Stimulated activated CD8-positive, alpha-beta memory T cell treated with anti-CD3 and anti-CD28 coated beads, Interleukin-2, amount 100 ng/mL, for 1 hour (primary cell): ENCODE measurements at places on chromosomes 7 and 10.

GRCh38 chr10:25492680-25493079 is 317.9 kb downstream of the GPR158 start:
- no peak for DNase-seq

DNA sequence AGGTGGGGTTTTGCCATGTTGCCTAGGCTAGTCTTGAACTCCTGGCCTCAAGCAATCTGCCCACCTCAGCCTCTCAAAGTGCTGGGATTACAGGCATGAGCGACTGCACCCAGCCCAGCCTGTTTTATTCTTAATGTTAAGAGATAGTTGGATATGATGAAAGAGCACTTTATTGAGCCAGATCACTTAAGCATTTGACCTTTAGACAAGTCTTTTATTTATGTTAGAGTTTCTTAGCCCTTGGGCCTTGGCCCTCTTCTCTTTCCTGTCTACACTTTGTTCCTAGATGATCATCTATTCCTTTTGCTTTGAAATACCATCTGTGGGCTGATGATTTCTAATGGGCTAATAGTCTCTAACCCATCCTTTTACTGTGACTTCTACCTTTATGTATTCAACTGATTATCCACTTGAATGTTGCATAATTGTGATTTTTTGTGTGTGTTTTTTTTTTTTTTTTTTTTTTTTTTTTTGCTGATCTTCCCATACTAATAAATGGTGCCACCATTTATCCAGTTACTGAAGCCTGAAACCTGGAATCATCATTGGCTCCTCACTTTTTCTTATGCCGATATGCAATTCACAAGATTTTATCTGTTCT is 34.8 kb downstream of the BTRC start:
- DNase-seq, result no peak

DNA sequence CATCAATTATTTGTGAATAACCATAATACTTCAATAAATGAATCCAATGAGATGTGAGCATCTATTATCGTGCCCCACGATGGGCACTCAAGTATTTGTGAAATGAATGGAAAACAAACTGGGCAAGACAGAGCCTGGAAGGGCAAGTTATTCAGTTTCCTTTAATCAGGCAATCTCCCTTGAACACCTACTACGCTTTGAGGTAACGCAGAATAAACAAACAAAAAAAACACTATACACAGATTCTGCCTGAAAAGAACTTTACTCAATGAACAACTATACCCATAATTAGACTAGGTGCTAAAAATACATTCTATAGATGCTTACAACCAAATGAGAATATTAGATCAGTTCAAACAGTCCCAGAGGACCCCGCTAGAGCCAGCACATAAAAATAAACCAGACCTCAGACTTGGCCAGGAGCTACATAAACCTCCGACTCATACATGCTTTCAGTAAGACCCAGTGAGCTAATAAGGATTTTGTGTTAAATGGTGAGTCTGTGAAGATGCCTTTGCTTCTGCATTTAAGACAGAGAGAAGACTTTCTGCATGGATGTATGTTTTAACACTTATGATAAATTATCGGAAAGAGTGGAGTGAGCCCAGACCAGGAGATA is 121.3 kb downstream of the MPP7 start:
- no peak for DNase-seq

GRCh38 chr10:54484186-54484585 is 316.8 kb downstream of the PCDH15 start:
- no peak for DNase-seq

DNA sequence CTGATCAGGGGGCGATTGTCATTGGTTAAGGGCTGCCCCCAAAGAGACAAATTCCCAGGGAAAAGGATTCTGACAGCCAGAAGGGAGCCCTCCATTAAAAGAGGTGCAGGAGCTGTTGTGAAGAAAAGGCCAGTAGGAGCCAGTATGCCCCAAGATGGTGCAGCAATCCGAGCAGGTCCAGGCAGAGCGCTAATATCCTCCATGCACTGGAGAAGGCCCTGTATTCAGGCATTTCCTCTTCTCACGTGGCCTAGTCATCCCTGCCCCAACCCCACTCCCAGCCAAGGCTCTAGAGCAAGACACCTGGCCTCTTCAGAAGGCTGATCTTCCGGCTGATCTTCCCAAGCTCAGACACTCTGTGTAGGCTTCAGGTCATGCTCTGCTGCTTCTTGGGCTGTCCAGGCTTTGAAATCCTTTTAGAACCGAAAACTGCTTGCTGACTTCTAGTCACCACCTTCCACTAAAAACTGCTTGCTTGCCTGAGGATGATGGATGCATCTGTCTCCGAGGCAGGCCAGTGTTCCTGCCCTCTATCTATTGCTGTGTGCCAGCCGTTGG is 77.4 kb downstream of the CYP26A1 start:
- no peak for DNase-seq

DNA sequence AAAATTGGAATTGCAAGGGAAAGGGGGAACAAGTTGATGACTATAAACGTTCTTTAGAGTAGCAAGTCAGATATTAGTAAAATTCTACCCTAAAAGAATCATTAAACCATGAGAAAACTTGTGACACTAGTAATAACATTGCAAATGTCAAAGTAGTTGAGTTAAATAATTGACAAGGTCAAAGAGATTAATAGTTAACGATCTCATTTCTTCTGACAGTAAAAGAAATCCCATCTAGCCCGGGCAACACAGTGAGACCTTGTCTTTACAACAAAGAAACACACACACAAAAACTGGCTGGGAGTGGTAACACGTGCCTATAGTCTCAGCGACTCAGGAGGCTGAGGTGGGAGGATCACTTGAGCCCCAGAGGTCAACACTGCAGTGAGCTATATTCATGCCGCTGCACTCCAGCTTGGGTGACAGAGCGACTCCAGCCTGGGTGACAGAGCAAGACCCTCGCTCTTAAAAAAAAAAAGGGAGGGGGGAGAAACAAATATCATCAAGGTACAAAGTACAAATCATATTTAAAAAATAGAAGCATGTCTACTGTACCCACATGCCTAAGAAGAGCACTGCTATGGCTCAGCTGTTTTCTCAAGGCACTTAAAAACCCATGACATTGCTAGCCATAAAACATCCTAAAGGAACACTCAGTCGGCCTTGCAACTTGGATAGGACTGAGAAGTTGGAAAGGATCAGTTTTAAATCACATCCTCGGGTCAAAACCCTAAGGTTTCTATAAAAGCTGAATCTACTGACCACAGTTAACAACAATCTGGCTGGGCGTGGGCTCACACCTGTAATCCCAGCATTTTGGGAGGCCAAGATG is 401.1 kb downstream of the PARD3 start:
- no peak for DNase-seq

DNA sequence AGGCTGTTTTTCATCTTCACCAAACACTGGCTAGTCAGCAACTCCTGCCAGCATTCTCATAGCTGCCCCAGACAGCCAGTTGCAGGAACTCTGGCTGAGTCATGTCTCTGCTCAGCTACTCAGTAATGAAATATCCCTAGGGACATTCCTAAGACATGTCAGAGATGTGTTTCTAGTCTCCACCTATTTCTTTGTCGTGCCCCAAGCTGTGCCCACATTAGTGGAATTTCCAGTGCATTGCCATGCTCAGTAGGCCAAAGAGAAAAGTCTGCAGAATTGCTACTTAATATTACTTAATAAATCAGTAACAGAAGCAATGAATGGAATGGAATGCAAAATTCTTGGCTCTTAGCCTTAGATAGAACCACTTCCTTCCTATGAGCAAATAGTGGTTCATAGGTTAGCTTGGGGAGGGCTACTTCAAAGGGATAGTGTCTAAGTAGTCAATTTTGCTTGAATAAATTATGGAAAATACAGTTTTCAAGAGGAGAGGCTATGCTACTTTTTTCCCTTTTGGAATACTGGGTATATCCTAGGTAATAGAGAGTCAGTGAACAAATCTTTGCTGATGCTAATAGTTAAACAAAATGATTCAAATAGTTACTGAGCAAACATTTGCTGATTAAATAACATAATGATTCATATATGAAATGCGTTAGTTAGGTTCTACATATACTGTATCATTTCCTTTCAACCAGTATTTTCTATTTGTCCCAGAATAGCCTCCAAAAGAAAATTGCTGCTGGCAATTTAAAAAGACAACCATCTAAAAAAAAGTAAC is 23.6 kb upstream of the SEMA3C start:
- no peak for DNase-seq

DNA sequence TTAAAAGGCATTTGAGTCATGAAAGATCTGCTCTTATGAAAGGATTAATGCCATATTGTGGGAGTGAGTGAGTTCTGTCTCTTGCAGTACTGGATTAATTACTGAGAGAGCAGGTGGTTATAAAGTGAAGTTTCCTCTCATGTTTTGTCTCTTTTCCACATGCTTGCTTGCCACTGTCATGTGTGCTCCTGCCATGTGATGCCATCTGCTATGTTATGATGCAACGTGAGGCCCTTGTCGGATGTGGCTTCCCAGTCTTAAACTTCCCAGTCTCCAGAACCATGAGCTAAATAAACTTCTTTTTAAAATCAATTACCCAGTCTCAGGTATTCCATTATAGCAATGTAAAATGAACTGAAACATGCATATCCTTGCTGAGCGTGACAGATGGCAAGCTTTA is 22.7 kb upstream of the TCTN3 start:
- DNase-seq, result no peak

DNA sequence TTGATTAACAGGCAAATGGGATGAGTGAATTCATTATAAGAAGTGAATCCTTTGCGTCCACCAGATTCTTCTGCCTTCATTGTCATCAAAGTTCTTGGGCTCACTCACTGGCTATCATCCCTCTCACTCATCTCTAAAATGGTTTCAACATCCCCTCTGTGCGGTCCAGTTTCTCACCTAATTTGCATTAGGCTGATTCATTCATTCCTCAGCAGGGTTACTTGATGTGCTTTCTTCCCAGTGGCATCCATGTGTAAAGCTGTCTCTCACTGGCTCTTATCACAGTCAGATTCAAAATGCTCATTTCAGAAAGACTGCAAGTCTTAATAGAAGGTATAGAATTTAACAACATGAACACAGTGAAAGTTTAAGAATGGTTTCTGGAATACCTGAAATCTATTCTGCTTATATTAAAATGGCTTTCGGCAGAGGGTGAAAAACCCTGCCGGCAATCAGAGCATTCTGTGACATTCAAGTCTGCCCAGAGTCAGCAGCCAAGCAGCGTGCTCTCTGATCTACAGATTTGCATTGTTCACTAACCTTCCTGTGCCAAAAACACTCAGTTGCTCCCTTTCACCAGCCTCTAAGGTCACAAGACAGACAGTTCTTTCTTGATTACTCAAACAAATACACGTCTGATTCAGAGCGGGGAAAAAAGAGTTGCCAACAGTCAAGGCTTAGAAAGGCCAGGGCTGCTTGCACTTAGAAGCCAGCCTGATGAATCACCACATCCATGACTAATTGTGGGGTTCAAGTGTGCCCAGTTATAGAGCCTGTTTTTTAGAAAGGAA is 106.7 kb downstream of the TES start:
- DNase-seq, result no peak

GRCh38 chr7:141203177-141203576 is 129.3 kb downstream of the TMEM178B start:
- DNase-seq, result no peak

DNA sequence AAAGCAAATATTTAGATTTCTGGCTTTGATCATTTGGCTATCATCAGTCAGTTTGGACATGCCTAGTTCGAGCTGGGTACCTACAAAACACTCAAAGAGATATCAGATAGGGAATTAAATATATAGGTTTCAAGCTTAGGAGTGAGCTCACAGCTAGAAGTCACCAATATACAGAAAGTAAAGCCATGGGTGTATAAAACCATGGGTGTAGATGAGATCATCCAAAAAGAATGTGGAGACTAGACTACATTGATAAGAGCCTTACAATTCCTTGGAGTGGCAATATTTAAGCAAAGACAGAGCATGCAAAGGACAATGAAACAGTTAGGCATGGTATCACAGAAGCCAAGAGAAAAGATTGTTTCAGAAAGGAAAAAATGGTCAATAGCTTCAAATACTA is 7.2 kb upstream of the RALA start:
- DNase-seq, result no peak

- DNase-seq, result no peak
Measured at GRCh38 chr10:70274643-70275042, 9.2 kb downstream of the NPFFR1 start.

DNA sequence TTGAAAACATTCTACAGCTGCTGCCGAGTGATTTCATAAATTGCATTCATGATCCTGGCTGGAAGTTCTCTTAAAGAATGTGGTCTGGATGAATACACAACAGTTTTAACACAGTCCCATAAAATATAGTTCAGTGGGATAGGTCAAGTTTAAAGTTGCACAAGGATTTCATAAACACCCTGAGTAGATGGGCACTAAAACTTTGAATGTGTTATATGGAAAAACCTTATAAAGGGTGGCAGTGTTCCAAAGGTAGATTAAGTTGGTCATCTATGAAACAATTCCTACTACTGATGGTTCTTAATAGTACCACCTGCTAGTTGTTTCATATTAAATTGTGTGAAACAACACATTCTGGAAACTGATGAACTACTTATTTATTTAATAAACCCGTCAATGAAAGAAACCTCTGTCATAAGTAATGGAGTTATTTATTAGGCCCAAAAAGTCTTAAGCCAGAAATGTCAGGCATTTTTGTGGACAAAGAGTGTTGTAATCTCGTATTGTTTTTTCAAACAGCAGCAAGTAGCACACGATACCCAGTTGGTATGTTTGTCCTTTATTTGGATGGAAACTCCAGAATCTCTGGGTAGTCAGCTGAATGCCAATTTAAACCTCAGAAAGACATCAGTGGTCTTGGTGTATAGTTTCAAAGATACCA is 14.3 kb upstream of the RPA3 start:
- DNase-seq, result no peak

DNA sequence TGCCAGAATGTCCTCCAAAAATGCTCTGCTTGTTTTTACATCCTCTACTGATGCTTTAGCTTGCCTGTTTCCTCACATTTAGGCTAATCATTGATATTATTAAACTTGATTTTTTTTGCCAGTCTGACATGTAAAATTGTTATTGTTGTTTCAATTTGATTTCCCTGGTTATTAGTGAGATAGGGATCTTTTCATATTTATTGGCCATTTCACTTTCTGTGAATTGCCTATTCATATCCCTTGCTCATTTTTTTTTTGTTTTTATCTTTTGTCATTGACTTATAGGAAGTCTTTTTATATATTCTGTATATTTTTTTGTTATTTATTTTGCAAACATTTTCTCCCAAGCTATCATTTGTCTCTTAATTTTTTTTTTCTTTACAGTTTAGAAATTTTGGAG is 13.2 kb downstream of the FAM221A start:
- no peak for DNase-seq

- no peak for DNase-seq
Measured at GRCh38 chr7:5543361-5543760, 119.7 kb upstream of the TNRC18 start.
